GM10248 (cell line): ENCODE measurements at places on chromosomes 2 and 18.

- DNase-seq, result no peak
Observed at GRCh38 chr18:2982022-2982421, 30.9 kb downstream of the LPIN2 start.

GRCh38 chr2:153156743-153157142, 321.8 kb downstream of the RPRM start:
- no peak for DNase-seq

- DNase-seq, result no peak
Observed at GRCh38 chr2:149019768-149020167, 18.7 kb upstream of the LYPD6B start.

GRCh38 chr18:29979881-29980280, 1062.7 kb downstream of the DSC3 start:
- DNase-seq, result no peak

- DNase-seq, result no peak
Observed at GRCh38 chr2:27705851-27706622, 42.3 kb downstream of the SLC4A1AP start.

DNA sequence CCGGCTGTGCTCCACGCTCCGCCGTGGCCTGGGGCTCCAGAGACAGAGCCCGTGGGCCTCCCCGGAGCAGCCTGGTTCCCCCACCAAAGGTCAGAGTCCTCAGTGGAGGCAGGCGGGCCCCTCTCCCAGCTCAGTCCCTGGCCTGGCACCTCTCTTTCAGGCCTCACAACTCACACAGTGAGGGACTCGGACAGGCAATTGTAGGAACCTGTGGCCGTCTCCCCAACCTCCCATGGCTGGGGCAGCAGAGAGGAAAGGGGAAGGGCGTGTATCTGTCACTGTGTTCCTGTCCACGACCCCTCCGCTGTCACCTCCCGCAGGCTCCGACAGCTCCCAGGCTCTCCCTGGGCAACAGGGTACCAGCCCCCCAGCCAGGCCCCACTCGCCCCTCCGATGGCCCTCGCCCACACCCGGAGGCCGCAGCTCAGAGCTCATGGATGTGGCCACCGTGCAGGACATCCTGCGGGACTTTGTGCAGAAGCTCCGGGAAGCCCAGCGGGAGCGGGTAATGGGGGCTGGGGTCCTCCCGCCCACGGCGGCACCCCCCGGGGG, 32.4 kb upstream of the SNED1 start:
- no peak for DNase-seq

GRCh38 chr2:118925981-118926380, 16.0 kb upstream of the MARCO start:
- DNase-seq, result no peak

GRCh38 chr2:85264471-85264870, 63.3 kb downstream of the TGOLN2 start:
- DNase-seq, result no peak

DNA sequence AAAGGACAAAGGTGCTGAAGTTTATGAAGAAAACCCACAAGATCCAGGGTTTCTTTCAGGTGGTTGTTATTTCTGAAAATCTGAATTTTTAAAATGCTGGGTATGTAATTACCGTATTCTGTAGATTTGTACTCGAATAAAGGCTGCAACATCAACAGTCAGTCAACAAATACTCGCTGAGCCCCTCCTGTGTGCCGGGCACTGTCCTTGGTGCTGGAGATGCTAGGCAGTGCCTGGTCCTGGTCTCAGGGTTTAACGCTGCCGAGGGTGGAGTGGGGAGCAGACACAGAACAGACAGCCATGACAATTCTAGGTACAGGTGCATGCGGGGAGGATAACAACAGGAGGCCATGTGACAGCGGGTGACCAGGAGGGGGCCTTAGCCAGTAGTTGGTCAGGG, 27.2 kb upstream of the PDIA6 start:
- DNase-seq, result no peak

- no peak for DNase-seq
Observed at GRCh38 chr2:108396845-108397244, 19.1 kb downstream of the SULT1C4 start.

GRCh38 chr2:3774336-3774735, 71.0 kb downstream of the DCDC2C start:
- DNase-seq, result no peak

DNA sequence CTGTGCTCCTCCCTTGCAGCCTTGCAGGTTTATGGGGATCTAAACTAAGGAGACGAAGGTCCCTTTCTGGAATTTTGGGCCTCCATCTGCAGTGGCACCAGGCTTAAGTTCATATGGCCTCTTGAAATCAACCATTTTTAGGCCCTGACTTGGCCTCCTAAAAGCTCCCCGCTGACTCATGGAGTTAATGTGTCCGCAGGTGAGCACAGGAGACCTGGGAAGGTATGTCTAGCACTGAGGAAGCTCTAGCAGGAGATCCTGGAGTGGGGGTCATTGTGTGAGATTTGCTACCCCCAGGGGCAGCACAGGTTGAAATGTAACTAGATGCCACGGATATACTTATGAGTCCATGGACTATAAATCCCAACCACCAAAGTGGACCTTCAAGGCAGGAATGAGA, 95.9 kb upstream of the CELF4 start:
- DNase-seq, result no peak

GRCh38 chr2:12856934-12857601, 140.3 kb downstream of the TRIB2 start:
- no peak for DNase-seq

- no peak for DNase-seq
Observed at GRCh38 chr2:116988303-116988702, 826.2 kb upstream of the DDX18 start.

- no peak for DNase-seq
Observed at GRCh38 chr2:85446296-85447221, 28.0 kb downstream of the SH2D6 start.

DNA sequence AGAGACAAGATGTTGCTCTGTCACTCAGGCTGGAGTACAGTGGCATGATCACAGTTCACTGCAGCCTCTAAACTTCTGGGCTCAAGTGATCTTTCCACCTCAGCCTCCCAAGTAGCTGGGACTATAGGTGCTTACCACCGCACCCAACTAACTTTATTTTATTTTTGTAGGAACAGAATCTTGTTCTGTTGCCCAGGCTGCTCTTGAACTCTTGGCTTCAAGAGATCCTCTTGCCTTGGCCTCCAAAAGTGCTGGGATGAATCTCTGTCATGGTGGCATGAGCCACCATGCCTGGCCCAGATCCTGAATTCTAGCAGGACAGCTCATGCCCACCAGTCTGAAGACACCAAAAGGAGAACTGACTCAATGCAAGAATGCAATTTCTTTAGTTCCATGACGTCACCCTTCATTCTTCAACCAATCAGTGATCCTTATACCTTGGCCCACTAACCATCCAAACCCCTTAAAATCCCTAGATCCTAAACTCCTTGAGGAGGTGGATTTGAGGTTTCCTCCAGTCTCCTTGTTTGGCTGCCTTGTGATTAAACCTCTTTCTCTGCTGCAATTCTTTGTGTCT, 25.6 kb upstream of the CXXC1 start:
- no peak for DNase-seq

DNA sequence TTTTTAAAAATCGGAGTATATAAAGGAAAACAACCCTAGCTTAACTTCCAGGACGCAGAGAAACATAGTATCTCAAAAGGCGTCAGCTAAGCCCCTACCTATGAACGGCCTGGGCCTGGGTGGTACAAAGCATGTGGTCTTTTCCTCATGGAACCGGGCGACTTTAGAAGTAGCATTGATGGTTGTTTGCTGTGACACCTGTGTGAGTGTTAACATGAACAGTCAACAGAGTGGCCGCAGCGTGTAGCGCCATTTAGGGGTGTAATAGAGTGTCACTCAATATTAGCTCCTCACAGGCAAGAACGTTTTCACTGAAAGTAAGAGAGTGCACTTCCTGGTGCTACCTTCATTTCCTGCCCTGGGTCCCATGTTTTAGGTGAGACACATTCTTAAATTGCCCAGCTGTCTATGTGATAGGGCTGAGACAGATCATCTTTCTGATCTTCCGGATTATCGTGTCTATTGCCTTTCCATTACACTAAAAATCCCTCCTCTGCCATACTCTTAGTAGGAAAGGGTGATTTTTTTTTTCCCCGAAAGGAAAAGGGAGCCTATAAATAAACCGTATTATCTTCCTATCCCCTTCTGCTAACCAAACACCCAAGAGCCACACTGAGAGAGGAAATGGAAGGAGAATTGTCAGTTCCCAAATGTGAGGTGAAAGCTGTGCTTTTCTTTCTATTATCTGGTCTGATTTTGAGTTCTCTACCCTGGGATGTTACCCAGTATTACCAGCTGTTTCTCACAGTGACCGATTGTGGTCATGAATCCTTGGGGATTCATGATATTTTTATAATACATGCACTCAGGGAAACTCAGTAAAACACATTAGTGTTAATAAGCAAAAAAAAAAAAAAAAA, 1.3 kb downstream of the GORASP2 start:
- peak; percentile 69 for DNase-seq

GRCh38 chr2:162917626-162918025, 79.1 kb upstream of the KCNH7 start:
- no peak for DNase-seq

DNA sequence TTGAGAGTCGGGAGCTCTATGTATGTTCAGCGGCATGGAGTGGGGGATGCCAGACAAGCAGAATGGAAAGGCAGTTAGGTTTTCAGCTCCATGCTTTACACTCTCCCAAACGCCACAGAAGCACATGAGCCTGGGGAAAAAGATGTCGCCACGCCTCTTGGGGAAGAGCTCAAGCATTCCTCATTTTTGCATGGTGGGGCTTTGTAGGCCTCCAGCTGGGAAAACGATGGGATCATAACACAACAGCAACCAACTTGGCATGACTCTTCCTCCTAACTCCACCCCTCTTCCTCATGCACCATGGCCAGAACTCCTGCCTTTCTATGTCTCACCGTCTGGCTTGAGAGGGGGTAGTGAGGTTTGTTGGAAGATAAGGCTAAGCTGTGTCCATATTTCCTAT, 102.6 kb downstream of the PAX3 start:
- DNase-seq, result no peak

- DNase-seq, result no peak
Observed at GRCh38 chr2:23530909-23531276, 145.9 kb downstream of the KLHL29 start.

DNA sequence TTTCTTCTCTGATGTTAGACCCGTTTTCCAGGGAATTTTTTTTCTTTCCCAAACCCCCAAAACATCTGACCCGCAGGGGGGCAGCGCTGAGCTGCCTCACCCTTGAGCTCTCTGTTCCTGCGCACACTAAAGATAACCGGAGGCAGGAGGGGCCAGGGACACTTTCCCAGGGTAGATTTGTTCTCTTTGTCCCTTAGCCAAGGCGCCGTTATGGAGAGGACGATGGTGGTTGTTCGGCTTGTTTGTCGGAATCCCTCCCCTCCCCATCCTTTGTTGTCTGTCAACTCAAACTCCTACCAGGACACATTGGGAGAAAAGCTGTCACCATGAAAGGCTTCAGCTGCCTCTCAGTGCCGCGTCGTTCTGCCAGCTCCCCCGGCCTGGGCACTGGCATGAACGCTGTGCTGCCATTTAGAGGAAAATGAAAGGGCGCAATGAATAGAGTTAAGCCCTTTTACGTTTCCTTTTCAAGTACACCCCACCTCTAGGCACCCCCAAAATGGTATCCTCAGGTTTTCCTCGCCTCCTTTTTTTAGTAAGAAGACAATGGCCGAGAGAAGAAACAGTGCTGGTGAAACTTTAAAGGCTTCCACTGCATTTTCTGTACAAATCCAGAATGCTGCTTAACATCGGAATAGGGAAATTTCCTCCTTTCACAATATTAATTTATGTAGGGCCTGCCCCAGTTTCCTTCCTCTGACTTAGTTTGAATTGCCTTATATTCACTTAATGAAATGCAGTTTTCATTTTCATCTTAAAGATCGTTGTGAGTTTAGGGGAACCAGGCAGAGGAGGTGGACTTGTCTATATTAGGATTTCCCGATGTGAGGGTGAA, 62.1 kb downstream of the RND3 start:
- DNase-seq, result no peak

DNA sequence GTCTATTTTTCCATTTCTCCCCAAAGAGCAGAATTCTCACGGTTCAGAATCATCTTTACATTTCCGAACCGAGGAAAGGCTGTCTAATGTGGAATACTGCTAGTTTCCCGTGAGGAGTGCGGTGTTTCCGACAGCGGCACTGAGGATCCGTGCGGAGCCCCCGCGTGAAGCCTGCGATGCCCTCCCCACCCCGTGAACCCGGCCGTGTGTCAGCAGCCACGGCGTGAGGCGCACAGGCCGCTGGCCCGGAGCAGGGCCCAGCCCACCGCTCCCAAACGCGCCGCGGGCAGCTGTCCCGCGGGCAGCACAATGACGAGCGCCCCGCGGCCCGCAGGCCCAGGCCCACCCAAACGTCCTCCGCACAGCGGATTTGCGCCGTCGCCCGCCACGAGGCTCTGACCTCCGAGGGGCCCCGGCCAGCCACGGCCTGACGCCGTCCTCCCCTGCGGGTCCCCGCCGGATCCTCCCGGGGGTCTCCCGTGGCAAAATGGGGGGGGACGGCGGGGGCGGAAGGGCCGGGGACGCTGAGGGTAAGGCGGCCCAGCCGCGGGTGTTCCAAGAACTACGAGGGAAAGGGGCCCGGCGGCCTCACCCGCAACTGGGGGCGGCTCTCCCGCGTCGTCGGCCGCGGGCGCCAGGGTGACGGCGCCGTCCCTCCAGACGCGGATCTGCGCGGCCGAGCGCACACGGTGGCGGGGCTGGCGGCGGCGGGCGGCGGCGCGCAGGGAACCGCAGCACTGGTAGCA, 796 bp downstream of the SPIRE1 start:
- DNase-seq, result peak; percentile 46

- no peak for DNase-seq
Observed at GRCh38 chr2:138210487-138210886, 246.2 kb downstream of the HNMT start.

- DNase-seq, result no peak
Observed at GRCh38 chr2:61478086-61478485, 7.2 kb upstream of the USP34 start.

- DNase-seq, result no peak
Observed at GRCh38 chr2:59884166-59884565, 669.3 kb downstream of the BCL11A start.

DNA sequence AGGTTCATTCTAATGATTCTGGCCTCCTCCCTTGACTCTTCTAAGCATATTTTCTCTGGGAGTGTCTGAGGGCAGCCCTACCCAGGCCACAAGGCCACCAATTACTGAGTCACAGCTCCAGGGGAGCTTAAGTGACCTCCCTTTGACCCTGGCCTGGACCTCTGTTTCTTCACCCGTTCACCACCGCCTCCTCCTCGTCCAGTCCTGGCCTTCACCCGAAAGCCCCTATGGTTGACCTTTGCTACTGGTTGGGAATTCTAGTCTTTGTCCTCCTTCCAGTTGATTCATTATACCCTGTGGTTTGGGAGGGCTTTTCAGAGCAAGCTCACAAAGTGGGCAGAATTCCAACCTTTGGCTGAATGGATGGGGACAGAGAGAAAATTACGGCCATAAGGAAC, 72.6 kb downstream of the NRP2 start:
- no peak for DNase-seq
